H1 (cell line): ENCODE measurements at places on chromosomes 11 and 22.
A peak's percentile ranks its signal among the peaks of the same experiment; 100 is the strongest.

DNA sequence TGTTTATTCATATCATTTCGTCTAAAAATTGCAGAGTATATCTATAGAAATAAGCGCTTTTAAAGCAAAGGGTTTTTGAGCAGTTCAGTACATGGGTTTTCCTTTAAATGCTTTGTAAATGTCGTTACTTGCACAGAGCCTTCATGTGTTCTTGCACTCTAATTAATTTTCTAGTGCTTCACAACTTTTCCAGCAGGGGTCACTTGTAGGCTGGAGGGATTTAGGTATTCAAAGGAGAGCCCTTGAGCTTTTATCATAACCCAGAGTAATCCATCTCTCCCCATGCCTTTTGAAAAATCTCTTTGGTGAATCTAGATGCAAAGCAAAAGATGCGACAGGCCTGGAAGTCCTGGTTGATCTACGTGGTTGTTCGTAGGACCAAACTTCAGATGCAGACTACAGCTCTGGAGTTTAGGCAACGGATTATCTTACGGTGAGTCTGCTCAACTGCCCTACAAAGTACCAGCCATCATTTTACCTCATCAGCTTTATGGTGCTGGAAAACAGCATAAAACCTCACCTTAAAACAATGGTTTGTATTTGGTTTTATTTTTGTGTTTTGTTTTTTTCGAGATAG, 60.4 kb downstream of the SFI1 start:
- no peak overlapping the region for H3K4me3 ChIP-seq
- DNase-seq, result no peak
- H3K36me3 ChIP-seq, result no peaks in the 10 kb centered on the region
- no peaks in the 10 kb centered on the region for H3K4me1 ChIP-seq

- H3K4me1 ChIP-seq, result peaks cover 9% of the 10 kb centered on the region; the same call in 1 of the 2 replicates
- no peak overlapping the region for H3K4me3 ChIP-seq
- H3K36me3 ChIP-seq, result no peaks in the 10 kb centered on the region
- H3K27ac ChIP-seq, result no peak overlapping the region
- DNase-seq, result no peak
- H3K27me3 ChIP-seq, result no peaks in the 10 kb centered on the region
Measured at GRCh38 chr11:11848891-11849746, 7.3 kb downstream of the USP47 start.

DNA sequence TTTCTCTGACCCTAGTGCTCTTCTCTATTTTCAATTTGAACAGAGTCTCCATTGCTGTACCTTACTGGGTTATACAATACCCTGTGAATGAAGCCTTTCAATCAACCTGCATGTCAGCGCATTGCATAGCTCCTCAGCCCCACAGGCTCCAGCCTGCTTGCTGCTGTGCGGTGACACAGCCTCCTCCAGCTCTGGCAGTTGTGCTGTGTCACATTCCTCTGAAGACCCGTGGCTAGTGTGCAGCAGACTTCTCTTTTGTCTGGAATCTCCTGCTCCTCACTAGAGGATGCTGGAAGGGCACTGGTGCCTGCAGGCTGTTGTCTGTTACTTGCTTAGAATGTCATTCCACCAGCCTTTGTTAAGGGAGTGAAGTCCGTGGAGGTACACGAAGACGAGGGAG, 390.1 kb upstream of the B3GAT1 start:
- no peak for DNase-seq
- H3K4me3 ChIP-seq, result no peak overlapping the region
- no peak overlapping the region for H3K27ac ChIP-seq

DNA sequence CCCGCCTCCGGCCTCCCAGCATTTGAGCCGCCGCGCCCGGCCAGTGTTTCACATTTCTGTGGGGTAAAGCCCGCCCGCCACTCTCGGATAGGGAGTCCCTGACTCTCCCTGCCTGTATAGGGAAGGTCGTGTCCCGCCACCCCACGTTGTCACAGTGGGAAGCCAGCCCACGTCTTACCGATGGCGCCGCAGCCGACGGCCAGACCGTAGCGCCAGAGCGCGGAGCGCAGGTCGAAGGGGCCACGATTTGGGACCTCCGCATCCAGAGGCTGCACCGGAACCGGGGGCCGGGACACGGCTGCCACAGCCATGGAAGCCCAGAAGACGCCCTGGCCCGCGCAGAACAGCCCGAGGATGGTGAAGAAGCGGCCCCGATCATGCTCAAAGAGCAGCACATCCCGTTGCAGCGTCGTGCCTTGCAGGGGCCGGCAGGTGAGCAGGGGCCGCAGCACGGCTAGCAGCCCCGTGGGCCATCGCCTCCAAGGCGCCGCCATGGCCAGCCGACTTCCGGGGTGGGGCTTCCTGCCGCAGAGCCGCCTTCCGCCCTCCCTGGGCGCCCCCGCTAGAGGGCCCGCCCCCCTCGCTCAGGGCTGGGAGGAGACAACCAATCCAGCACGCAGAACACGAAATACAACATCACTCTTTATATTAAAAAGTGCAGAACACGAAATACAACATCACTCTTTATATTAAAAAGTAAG, at the start of gene TMEM223:
TSS of gene TMEM223 (minus strand) at position 506 of the 701 bp plus-strand sequence. CDS start at position 494, 12 bp downstream.
- H3K27me3 ChIP-seq, result no peaks in the 10 kb centered on the region
- no peaks in the 10 kb centered on the region for H3K4me1 ChIP-seq
- H3K36me3 ChIP-seq, result peaks cover 21% of the 10 kb centered on the region
- H3K27ac ChIP-seq, result peak within 1 kb of the TSS; percentile 82

- H3K4me1 ChIP-seq, result no peaks in the 10 kb centered on the region
- H3K36me3 ChIP-seq, result no peaks in the 10 kb centered on the region
- no peak overlapping the region for H3K27ac ChIP-seq
- no peak overlapping the region for H3K4me3 ChIP-seq
Measured at GRCh38 chr11:65814986-65815565, 18.7 kb upstream of the SNX32 start.

DNA sequence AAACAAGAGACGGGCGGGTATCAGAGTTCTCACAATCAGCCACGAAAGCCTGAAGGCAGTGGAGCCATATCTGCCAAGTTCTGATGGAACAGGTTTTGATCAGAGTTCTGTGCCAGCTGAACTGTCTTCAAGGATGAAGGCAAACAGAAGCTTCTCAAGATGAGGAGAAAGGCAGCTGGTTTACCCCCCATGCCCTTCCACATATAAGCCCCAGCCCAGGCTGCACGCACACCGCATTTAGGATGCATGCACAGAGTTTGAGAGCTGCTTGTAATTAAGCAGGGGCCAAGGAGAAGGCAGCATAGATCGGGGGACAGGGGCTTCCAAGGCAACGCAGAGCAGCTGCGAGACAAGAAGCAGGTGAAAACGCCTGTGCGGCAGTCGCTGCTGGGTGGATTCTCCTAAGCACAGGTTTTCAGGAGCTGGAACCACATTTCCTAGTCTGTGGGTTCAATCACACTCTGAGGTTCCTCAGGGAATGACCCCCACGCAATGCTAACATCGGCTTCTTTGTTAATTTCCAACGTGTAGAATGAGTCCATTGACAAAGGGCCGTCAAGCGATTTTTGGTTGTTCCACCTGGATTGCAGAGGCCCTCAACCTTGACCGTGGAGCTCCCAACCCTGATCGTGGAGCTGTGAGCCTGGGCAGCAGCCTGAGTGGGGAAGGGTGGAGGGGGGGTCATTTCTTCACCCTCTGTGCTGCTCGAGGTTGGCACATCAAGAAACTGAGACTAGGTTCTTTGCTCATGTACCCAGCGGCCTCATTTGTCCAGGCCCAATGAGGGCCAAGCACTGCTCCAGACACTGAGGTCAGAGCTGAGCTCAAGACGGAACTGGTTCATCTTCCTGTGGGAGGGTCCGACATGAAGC, 81.7 kb upstream of the SHISAL1 start:
- no peaks in the 10 kb centered on the region for H3K36me3 ChIP-seq
- no peak overlapping the region for H3K4me3 ChIP-seq
- peaks cover 2% of the 10 kb centered on the region; the same call in 1 of the 2 replicates for H3K27me3 ChIP-seq

GRCh38 chr11:81022057-81022456, 1581.2 kb upstream of the TENM4 start:
- no peak overlapping the region for H3K27ac ChIP-seq
- H3K27me3 ChIP-seq, result no peaks in the 10 kb centered on the region
- H3K4me3 ChIP-seq, result no peak overlapping the region
- no peaks in the 10 kb centered on the region for H3K36me3 ChIP-seq
- no peaks in the 10 kb centered on the region for H3K4me1 ChIP-seq

- H3K4me3 ChIP-seq, result no peak overlapping the region
- H3K27ac ChIP-seq, result no peak overlapping the region
- no peaks in the 10 kb centered on the region for H3K36me3 ChIP-seq
- no peaks in the 10 kb centered on the region for H3K4me1 ChIP-seq
Measured at GRCh38 chr11:21121991-21122390, 452.6 kb downstream of the NELL1 start.

DNA sequence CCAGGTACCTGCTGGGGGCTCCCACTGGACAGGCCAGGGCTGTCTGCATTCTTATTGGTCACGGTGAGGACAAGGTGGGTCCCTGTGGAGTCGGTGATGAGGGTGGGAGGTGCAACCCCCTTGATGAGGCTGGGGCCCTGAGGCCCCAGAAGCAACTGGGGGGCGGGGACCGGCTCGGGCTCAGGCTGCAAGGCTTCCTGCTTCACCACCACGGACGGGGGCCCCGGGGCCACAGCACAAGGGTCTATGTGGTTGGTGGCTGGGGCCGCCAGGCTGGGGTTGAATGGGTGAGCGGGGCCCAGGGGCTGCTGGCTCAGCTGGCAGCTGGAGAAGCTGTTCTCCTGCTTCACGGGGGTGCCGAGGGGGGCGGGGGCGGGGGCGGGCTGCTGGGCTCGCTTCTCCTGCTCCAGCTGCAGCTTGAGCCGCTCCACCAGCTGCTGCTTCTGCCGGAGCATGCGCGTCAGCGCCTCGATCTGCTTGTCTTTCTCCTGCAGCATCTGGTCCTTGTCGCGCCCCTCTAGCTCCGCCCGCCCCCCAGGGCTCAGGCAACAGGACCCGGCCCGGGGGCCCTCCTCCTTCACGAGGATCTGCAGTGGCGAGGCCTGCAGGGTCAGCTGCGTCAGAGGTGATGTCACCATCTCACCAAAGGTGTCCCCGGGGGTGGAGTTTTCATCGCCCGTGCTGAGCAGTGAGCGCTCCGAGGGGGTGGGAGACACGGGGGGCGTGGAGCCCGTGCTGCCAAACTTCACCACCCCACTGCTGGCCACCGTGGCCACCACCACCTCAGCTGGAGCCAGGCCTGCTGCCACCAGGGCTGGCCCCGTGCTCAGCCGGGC, 48.2 kb downstream of the SGSM3 start:
- no peaks in the 10 kb centered on the region; the same call in 1 of the 2 replicates for H3K4me1 ChIP-seq
- no peak overlapping the region for H3K27ac ChIP-seq
- peaks cover 17% of the 10 kb centered on the region for H3K36me3 ChIP-seq
- H3K27me3 ChIP-seq, result no peaks in the 10 kb centered on the region
- no peak overlapping the region for H3K4me3 ChIP-seq
- DNase-seq, result no peak

- DNase-seq, result no peak
- peaks cover 5% of the 10 kb centered on the region for H3K4me1 ChIP-seq
- no peaks in the 10 kb centered on the region for H3K27me3 ChIP-seq
- H3K27ac ChIP-seq, result no peak overlapping the region
- no peak overlapping the region for H3K4me3 ChIP-seq
Measured at GRCh38 chr22:28105988-28106387, 186.9 kb upstream of the PITPNB start.

GRCh38 chr11:70885281-70886231, 366.8 kb downstream of the SHANK2 start:
- peaks cover 4% of the 10 kb centered on the region for H3K4me1 ChIP-seq
- no peaks in the 10 kb centered on the region for H3K27me3 ChIP-seq
- no peak overlapping the region for H3K27ac ChIP-seq

- no peaks in the 10 kb centered on the region for H3K4me1 ChIP-seq
- no peaks in the 10 kb centered on the region for H3K36me3 ChIP-seq
- peaks cover 33% of the 10 kb centered on the region for H3K27me3 ChIP-seq
- no peak for DNase-seq
- no peak overlapping the region for H3K4me3 ChIP-seq
- no peak overlapping the region for H3K27ac ChIP-seq
Measured at GRCh38 chr22:22872722-22873708, 14.6 kb upstream of the IGLL5 start.

DNA sequence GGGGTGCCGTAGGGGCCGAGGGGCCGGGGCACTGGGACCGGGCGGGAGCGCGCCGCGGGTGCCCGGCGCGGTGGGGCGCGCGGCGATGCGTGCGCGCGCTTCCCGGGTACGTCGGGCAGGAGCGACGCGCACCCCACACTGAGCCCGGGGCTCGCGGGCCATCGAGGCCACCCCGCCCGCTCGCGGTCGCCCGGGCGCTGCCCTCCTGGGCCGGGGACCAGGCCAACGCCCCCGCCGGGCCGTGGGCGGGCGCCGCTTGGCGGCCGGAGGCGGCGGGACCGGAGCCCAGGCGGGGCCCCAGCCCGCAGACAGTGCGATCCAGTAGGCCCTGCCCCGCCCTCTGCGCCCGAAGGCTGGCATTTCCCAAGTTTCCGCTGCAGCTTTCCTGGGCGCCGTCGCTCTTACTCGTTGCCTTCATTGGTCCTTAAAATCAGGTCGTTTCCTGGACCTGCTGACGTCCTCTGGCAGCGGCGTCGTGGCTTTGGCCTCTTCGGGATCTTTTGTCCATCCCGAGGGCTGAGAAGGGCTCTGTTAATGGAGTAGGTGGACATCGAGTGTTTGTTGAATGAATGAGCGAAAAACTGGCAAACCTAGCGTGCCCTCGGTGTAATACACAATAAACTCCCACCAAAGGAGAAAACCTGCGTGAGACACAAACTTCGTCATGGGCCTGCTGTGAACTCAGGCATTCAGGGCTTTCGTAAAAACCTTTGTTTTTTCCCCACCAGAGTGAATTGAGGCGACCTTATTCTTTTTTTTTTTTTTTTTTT, 638 bp downstream of the PARVA start:
- no peaks in the 10 kb centered on the region for H3K36me3 ChIP-seq
- peak overlapping the region; percentile 82 for H3K4me3 ChIP-seq
- peaks cover 11% of the 10 kb centered on the region for H3K27me3 ChIP-seq
- no peaks in the 10 kb centered on the region for H3K4me1 ChIP-seq

DNA sequence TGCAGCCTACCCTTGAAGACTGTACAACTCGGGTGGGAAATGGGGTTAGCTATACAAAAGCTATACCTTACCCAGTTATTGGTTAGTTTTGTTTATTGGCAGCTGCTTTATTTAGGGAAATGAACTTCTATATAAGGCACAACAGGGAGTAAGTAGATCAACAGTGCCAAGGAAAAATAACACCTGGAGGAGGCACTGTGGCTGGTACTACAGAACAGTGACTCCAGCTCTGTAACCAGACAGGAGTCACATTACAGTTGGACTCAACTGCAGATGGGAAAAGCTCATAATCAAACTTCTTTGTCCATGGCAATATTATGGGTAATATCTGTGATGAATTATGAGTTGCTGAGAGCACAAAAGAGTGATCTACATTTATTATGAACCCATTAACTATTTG, 14.0 kb downstream of the P4HA3 start:
- H3K36me3 ChIP-seq, result no peaks in the 10 kb centered on the region
- H3K4me3 ChIP-seq, result no peak overlapping the region
- no peak overlapping the region for H3K27ac ChIP-seq

DNA sequence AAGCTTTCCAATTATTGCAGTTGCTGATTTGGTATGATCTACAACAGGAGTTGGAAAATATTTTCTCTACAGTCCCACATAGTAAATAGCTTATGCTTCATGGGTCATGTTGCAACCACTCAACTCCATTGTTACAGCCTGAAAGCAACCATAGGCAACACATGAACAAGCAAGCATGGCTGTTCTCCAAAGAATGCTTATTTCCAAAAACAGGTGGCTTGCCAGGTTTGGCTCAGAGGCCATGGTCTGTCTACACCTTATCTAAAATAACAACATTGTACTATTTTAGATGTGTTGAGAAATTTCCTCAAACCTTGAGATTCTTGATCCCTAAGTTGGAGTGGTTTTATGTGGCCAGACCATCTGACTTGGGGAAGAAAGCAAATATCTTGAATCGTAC, 153.9 kb upstream of the MPPED2 start:
- no peak overlapping the region for H3K27ac ChIP-seq
- H3K4me1 ChIP-seq, result no peaks in the 10 kb centered on the region
- H3K27me3 ChIP-seq, result no peaks in the 10 kb centered on the region
- no peak for DNase-seq
- H3K36me3 ChIP-seq, result no peaks in the 10 kb centered on the region
